SHP77 treated with DMSO at 0.1 percent for 48 hours (cell line): ENCODE measurements at places on chromosomes 13 and 19.

- DNase-seq, result no peak
Observed at GRCh38 chr13:72590091-72590740, 137.2 kb downstream of the MZT1 start.

DNA sequence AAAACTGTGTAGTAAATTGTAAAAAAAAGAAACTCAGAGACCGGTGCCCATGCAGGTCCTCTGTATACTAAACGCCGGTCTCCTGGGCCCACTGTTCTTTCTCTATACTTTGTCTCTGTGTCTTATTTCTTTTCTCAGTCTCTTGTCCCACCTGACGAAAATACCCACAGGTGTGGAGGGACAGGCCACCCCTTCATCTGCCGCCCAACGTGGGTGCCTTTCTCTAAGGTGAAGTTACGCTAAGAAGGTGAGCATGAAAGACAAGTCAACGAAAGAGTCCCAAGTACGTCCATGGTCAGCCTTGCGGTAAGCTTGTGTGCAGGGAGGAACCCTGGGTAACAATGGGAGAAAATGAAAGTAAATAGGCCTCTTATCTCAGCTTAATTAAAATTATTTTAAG, 48.0 kb upstream of the WASF3 start:
- no peak for DNase-seq

- DNase-seq, result no peak
Observed at GRCh38 chr19:29841559-29842367, 30.0 kb downstream of the CCNE1 start.

DNA sequence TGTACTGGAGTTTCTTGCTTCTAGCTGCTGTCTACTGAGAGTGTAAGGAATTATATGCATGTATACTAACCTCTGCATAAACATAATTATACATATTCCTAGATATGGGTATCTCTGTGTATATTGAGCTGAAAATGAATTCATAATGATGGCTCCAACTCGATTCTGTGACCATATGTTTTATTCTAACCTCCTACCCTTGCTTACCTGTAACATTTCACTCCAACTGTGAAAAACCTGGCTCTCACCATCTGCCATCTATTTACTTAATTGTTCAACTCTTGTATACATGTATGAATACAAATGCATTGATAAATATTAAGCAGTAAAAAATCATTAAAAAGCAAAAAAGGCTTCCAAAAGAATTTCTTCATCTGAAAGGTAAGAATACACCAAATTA, 1729.5 kb upstream of the SPRY2 start:
- DNase-seq, result no peak

- no peak for DNase-seq
Observed at GRCh38 chr13:65168026-65168425, 2062.1 kb downstream of the PCDH9 start.

DNA sequence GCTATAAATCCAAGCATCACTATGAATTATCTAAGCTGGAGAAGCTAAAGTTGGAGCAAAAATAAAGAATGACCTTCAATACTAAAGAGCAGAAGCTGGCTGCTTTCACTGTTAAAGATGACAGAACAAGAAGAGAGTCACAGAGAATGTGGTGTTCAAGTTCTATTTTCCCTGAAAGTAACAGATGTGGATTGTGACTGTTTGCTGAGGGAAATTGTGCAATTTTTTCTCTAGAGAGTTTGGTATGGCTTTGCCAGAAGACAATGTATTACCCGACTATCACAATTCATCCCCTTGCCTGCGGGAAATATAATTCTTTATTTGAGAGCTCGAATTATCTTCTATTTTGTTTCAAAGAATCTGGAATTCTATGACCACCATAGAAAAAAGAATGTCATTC, 83.1 kb downstream of the TNFSF13B start:
- DNase-seq, result no peak

DNA sequence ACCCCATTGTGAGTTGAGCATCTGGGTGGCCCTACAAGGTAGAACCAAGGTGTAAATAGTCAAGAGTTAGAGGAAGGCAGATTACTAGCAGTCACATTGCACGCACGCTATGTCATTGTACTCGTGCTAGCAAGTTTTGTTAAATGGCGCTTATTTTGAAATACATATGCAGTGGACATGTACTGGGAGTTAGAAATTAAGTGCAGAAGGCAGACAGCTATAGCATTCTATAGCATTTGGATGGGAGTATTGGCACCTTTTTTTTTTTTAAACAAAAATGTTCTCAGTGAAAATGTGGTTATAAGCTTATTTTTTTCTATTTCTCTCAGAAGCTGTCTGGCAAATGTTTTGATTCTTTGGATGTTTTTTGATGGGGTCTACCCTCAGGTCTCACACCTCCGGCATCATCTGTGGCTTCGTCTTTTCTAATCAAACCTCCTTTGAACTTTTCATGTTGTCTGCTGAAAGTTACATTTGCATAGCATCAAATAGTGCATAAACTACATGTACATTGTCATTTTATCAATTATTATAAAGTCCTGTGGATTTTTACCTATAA, 68.1 kb downstream of the ARHGEF7 start:
- no peak for DNase-seq

DNA sequence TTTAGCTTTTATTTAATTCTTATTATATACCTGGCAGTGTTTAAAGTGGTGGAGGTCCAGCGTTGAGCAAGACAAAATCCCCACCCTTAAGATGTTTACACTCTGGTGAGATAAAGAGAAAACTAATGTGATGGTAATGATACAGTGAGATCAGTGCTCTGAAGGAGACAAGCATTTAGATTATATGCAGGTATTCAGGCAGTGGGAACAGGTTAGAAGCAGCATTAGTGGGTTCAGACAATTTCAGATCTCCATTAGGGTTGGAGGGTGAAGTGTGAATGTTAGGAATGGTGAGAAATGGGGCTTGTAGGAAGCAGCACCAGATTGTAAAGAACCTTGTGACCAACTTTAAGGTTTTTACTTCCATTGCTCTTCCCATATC, 39.0 kb downstream of the PIBF1 start:
- no peak for DNase-seq

DNA sequence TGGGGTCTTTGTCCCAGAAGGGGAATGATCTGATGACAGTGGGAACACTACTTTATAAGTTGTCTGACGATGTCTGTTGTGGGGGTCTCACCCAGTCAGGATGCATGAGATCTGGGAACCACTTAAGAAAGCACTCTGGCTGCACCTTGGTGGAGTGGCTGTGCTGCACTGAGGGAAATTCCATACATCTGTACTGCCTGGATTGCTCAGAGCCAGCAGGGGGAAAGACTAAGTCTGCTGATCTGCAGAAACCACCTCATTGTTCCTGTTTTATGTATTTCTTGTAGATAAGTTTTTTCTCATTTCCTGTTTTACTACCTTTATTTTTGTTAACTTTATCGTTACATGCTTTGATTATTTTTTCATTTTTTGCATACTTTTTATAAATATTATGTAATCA, 27.3 kb downstream of the ZNF430 start:
- DNase-seq, result no peak

GRCh38 chr19:39917561-39918182, 16.8 kb downstream of the FCGBP start:
- DNase-seq, result no peak

GRCh38 chr19:45913874-45914830, at the start of gene NANOS2:
TSS of gene NANOS2 (minus strand) at chr19:45914778. CDS start at chr19:45914693, 85 bp downstream.
- DNase-seq, result no peak

- DNase-seq, result no peak
Observed at GRCh38 chr19:40941481-40942219, 49.4 kb upstream of the CYP2B6 start.

- DNase-seq, result no peak
Observed at GRCh38 chr19:32105527-32106310, 239.7 kb upstream of the ZNF507 start.

DNA sequence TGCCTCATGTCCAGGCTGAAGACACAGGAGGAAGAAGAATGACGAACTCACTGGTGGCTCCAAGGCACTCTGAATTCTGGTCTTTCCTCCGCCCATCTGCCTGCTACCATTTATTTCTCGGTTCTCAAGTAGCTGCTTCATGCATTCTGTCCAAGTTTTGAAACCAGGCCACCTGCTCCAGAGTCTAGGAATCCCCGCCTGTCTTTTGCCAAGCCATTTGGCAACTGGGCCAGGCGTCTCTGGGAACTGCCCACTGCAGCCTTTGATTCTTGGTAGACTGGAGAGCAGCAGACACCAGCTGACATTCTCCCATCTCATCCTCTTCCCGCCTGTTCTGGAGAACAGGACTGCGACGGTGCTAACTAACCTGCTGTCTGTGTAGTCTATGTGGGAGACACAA, 10.8 kb downstream of the SLC35E1 start:
- no peak for DNase-seq

- no peak for DNase-seq
Observed at GRCh38 chr13:111595276-111595675, 274.8 kb downstream of the TEX29 start.

- DNase-seq, result no peak
Observed at GRCh38 chr13:39682788-39683187, 27.3 kb downstream of the COG6 start.

- DNase-seq, result no peak
Observed at GRCh38 chr13:24365191-24365590, 55.8 kb downstream of the C1QTNF9 start.

- peak; percentile 19 for DNase-seq
Observed at GRCh38 chr19:39237200-39238184, 7.3 kb downstream of the IFNL3 start.

DNA sequence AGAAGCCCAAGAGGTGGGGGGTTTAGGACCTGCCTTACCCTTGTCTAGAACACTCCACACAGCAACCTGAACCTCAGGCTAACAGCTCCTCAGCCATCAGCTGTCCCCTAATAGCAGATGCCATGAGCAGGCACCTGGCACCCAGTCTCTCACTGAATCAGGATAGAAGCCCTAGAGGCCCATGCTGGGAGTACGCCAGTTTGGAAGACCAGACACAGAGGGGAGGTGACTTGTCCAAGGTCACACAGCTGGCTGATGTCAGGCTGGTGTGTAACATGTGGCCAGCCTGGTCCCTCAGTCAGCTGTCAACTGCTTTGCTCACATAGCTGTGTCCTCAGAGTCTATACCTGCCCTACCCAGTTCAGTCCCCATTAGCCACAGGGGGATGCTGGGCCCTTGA, 12.8 kb upstream of the SAMD1 start:
- DNase-seq, result no peak

- no peak for DNase-seq
Observed at GRCh38 chr19:45994456-45994997, 740 bp upstream of the CCDC61 start.

DNA sequence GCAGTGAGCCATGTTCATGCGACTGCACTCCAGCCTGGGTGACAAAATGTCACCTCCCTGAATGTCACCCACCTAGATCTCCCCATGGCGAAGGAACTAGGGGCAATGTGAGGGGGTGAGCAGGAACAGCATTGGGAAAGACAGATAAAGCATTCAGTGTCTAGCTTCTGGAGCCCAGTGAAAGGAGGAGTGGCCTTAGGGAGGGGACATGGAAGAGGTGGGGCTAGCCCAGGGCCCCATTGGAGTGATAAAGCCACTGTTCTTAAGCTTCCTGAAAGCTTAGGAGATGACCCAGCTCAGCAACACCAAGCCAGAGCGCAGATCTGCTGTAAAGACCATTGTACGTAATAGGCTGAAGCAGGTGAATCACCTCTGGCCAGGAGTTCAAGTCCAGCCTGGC, 13.0 kb upstream of the KCNN1 start:
- DNase-seq, result no peak

GRCh38 chr13:49584771-49585182, 581 bp downstream of the RCBTB1 start:
- DNase-seq, result no peak

DNA sequence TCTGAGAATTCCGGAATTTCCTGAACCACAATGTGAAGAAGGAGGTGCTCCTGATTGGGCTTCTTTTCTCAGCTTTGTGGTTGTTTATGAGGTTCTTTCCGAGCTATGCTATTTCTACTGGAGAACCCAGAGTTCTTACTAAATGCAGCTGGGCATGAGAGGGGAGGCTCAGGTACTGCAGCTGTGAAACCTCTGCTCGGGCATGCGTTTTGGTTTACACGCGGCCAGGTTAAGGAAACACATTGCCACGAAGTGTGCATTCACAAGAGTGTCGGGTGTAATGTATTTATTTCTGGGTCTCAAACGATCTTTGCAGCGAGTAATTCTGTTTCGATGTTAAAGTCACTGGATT, 661 bp upstream of the MIR17HG start:
- no peak for DNase-seq

DNA sequence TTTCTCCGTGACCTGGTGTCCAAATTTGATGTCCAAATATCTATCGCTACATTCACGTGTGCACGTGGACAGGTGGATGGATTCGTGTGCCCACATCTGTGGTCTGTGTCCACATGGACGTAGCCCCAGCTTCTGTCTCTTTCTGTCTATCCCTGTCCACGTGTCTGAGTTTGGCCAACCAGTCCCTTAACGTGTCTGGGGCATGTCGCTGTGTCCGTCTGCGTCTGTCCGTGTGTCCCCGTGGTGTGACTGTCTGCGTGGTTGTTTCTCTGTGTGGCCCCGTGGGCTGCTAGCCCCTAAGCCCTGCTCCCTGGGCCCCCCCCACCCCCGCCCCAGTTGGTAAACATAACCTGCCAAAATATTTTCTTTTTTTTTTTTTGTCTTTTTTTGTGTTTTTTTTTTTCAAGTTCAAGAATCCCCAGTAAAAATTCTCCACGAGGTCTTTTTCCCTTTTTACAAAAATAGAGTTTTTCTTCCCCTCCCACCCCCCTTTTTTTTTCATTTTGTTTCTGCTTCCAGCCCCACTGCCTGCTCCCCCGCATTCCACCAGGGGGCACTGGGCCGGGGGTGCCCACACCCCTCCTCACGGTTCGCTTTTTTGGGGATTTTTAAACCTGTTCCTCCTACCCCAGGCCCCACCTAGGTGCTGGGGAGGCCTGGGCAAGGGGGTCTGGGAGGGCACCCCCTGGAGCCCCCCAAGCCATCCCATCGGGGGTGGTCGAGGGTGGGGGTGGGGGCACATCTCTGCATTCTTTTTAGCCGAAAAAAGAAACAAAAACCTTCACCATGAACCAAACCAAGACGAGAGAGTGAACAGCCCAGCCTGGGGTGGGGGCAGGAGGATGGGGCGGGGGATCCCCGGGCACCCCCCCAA, 18.3 kb downstream of the PRKCSH start:
- no peak for DNase-seq
